ENCODE measurements at places on chromosomes 2 and 18.

GRCh38 chr2:97769711-97770110 is 56.3 kb downstream of the ZAP70 start:
- no peak for DNase-seq

DNA sequence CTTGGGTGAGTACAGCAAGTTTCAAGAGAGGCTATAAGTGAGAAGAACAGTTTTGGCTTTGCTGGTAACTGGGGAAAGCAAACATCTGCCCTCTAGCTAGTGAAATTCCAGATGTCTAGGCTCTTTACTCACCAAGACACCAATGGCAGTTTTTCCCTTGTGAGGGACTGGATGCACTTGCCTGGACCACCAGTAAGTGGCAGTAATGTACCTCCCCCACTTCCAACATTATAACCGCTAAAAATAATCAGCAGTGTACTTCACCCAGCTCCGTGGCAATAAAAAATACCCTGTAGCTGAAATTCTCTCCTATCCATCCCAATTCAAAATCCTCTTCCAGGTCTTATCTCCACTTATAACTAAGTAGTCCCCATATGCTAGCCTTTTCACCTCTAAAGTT is 383.9 kb downstream of the ARHGAP15 start:
- DNase-seq: no peak

- DNase-seq: no peak
These were observed 694.8 kb upstream of the PKDCC start for GRCh38 chr2:41353060-41353459.

DNA sequence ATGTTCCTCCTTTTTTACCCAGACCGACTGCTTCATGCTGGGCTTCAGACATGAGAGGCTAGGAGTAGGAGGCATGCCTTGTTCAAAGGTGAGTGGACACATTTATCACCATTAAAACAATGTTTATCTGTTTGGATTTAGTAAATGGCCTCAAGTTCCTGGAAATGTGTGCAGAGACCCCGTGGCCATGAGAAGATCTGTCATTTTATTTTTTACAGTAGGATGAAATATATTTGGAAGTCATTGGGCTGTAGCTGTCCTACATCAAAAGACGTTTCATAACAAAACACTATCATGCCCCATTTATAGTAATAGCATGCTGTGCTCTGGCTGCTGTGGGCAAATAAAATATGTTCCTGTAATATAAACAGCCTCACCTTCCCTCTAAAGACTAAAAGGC is 403.9 kb upstream of the TNP1 start:
- no peak for DNase-seq

DNA sequence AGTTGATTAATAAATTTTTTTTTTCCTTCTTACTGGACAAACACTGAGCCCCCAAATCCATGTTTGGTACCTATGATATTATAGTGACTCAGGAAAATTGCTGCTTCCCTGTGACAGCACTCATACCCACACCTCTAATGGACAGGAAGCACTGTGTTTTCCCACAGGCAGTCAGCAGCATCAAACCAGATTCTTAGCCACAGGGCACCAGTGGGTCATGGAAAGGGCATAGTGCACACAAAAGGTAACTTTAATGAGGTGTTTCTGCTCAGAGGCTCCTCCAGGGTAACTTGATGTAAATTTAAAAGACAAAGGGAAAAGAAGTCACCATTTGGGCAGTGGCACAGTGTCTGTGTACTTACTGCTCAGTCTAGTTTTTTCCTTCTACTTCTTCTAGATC is 34.1 kb downstream of the SERPINB11 start:
- no peak for DNase-seq

DNA sequence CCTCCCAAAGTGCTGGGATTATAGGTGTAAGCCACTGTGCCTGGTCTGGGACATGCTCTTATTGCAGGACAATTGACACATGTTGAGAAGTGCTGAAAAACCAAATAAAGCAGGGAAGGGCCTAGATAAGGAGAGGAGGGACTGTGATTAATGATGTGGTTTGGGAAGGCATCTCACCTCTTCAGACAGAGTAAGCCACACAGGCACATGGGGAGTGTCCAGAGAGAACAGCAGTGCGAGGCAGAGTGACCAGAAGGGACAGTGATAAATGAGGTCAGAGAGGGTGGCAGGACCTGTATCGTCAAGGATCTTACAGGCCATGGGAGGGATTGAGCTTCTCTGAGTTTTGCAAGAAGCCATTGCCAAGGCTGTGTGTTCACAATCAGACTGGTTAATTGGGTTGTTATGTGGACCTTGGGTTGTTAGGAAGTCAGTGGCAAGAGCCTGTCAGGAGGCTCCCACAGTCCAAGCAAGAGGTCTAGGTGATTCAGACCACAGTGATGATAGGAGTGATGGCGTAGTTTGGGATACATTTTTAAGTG is 58.5 kb downstream of the EIF5B start:
- no peak for DNase-seq

DNA sequence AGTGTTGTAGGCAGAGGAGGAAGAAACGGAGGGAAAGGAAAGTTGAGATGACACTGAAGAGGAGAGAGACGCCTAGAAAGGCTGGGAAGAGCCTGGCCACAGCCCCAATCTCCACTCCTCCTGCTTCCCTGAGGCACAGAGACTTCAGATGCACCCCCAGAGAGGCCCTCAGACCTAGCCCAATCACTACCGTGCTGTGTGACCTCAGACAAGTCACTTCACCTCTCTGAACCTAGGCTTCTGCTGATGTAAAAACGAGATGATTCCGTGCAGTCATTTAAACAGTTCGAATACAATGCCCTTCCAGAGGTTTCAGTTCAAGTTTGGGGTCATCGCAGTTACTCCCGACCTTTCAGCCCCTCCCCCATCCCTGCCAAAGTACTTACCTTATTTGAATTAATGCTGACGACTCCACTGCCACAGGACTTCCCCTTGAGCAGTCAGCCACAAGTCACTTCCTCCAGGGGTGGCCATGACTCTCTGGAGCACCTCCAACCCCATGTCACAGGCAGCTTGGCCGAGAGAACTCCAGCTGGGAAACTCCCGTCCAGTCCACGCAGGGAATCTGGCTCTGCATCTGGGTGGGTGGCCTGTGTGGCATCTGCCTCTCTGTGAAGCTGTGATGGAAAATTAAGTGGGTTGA is 105.2 kb upstream of the ID2 start:
- peak; percentile 44 for DNase-seq

DNA sequence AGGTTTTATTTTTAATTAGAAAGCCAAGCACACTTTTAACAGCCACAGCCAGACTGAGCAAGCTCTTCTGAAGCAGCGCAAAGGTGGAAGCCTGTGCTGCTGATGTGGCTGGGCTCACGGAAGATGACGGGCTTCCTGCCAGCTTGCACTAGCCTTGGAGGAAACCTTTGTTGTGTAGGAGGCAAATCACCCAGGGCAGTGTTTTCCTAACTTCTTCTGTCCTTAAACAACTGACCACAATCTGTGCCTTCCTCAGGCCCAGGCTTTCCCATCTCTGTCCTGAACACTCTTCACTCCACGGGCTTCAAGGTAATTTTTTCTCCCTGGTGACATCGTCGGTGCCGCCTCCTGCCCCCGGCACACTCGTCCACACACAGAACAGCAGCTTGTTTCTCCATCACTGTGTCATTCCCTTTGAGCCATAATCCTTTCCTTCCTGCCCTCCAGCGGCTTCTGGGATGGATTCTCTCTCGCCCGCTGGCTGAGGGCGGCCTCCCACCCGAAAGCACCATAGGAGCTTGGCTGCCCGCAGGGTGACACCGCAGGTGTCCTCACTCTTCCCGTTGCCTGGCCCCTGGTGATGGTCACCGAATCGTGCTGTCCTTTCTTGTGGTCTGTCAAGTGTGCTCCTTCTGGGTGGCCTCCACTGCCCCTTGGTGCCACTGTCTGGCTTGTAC is 31.1 kb upstream of the INHBB start:
- no peak for DNase-seq

DNA sequence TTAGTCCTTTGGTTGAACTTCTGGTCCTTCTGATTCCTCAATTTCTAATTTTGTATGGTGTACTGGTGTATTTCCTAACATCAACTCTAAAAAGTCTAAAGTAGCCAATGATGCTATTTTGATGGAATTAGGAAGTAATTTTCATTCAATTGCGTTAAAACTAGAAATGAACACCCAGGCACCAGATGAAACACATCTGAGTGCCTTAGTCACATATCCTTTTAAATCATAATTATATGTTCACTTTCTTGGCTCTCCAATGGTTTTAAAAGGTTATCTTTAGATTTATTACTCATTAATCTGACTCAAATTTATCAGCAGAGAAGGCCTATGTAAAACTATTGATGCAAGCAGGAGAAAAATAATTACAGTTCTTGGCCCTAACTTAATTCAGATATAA is 119.7 kb downstream of the GAREM1 start:
- no peak for DNase-seq

- no peak for DNase-seq
These were observed 96.6 kb upstream of the CABLES1 start for GRCh38 chr18:23038712-23039111.

- DNase-seq: no peak
These were observed 1184.9 kb upstream of the ACVR2A start for GRCh38 chr2:146659976-146660375.

DNA sequence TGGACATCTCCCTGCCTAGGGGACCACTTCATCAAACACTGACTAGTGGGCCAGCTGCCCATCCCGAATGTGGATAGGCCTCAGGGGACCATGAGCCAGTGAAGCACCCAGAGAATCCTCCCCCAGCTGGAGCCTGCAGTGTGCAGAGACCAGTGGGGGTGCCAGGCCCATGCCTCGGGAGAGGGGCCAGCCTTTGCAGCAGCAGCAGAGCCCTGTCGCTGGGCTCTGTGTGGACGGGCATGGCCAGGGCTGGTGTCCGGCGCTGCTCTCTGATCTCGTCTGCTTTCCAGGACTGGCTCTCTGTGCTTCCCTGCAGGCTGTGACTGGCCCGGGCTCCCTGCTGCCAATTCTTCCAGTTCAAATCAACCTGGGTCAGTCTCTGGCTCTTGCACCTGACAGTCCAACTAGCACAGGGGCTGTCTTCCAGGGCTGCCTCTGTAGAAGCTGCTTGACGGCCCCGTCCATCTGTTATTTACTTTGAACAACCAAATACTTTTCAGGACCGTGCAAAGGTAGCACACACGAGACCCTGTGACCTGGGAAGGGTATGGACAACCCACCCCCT is 11.4 kb downstream of the KCNIP3 start:
- DNase-seq: no peak

DNA sequence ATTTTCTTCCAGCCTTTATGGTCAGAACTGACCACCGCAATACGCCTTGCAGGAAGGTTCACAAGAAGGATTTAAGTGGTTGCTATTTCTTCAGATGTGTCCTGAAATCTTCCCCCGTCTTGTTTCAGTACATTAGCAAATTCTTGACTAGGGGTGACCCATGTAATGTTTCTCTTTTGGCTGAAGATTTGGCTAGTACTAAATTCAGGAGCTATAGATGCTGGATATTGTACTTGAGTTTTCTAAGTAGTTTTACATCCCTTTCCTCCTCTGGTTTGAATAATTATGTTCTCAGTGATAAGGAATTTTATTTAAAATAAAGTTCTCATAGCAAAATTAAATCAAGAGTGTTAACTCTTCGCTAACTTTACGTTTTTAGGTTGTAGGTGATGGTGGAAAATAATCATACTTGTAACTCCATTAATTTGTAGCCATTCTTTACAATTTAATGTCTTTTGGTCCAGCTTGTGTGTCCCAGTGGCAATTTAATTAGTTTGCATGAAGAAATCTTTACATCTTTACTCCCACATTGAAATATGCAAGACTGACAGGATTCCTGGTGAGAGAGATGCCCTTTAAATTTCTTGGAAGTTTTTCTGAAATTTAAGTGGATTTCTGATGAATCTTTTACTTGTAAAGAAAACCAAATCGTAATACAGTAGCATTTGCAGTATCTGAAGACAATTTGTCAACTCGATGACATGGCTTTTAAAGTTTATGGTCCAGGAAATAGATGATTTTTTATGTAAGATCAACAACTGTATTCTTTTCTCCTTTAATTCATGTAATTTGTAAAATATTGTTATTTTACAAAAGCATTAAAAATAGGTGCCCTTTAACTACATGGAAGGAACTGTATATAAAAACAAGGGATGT is 2.8 kb downstream of the PHLPP1 start:
- DNase-seq: no peak

DNA sequence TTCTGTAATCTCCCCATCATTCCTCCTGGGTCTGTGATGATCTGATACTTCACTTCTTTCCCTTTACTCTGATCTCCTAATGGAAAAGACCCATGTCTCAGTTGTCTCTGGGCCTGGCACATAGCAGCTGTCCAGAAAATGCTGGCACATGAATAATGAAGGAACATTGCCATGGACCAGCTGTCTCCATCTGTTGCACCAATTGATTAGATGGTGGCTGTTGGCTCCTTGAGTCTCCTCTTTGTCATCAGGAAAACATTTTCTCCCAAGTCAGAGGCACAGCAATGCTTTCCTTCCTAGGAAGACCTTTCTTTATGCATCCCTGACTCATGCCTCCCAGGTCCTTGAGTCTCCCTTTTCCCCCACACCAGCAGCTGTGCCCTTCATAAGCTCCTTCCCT is 286.2 kb upstream of the CXCR4 start:
- DNase-seq: no peak

DNA sequence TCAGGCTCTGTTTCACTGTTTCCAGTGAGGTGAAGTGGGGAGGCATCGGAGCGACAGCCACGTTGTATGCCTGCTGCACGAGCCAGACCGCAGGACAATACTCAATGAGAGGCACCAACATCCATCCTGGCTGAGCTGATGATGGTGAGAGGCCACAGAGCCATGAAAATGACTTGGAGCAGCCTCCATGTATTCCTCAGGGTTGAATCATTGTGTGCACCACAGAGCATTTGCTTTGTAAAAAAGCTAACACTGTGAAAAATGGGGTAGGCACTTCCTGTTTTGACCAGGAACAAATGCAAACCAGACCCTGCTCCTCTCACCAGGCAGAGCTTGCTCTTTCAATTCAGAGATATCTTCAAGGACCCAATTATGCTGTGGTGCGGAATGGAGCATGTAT is 87.2 kb downstream of the LPIN1 start:
- no peak for DNase-seq

- no peak for DNase-seq
These were observed 397.2 kb upstream of the FANCL start for GRCh38 chr2:58638256-58638805.

- DNase-seq: no peak
These were observed 782.2 kb upstream of the SLC8A1 start for GRCh38 chr2:41234093-41234492.

DNA sequence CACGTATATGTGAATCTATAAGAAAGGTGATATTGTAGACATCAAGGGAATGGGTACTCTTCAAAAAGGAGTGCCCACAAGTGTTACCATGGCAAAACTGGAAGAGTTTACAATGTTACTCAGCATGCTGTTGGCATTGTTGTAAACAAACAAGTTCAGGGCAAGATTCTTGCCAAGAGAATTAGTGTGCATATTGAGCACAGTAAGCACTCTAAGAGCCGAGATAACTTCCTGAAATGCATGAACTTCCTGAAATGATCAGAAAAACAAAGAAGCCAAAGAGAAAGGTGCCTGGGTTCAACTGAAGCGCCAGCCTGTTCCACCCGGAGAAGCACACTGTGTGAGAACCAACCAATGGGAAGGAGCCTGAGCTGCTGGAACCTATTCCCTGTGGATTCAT is 101.0 kb downstream of the HS6ST1 start:
- DNase-seq: no peak

All from stimulated activated CD8-positive, alpha-beta memory T cell treated with anti-CD3 and anti-CD28 coated beads, Interleukin-15, amount 100 ng/mL, for 48 hours (primary cell).